ENCODE measurements at places on chromosomes 1 and 21.

GRCh38 chr1:180615493-180616290, 16.1 kb upstream of the XPR1 start:
- DNase-seq = no peak

DNA sequence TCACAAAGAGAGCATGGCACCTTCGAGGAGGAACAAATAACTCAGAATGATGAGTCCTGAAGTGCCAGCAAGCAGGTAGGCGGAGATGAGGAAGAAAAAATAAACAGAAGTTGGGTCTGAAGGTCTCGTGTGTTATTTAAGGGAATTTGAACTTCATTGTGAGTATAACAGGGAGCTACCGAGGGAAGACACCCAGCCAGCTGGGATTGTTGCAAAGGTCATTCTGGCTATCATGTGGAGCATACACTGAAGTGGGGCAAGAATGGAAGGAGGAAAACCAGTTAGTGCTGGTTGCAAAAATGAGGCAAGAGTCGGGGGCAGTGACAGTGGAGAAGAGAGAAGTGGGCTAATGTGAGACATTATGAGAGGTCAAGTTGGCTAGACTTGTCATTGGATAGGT, 53.6 kb upstream of the RAP1A start:
- no peak for DNase-seq

- peak; percentile 40 for DNase-seq
Observed at GRCh38 chr1:110542725-110543124, 23.8 kb upstream of the KCNA10 start.

DNA sequence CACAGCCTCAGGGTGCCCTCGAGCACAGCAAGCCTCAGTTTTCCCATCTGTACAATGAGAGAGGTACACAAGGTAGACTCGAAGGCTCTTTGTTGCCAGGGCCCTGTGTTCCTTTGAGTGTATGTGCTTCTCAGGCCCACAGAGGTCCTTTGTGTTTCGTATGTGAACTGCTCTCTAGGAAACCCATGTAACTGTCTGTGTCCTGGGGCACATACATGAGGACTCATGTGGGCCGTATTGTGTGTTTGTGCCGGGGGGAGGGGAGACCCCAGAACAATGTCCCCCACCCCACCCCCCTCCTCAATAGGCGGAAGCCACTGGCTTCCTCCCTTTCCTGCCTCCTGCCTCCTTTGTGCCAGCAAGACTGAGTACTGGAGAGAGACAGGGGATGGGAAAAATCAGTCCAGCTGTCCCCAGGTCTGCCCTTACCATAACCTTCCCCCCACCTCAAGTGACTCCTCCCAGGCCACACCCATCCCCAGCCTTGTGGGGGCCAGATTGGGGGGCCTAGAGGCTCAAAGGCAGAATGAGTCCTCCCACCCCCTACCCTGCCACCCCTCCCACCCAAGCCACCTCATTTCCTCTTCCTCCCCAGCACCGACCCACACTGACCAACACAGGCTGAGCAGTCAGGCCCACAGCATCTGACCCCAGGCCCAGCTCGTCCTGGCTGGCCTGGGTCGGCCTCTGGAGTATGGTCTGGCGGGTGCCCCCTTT, at the start of gene TIE1:
Gene TIE1, plus strand, starts transcription at position 605 of the 717 bp plus-strand sequence. Its CDS starts 90 bp downstream, at position 695.
- DNase-seq = no peak

DNA sequence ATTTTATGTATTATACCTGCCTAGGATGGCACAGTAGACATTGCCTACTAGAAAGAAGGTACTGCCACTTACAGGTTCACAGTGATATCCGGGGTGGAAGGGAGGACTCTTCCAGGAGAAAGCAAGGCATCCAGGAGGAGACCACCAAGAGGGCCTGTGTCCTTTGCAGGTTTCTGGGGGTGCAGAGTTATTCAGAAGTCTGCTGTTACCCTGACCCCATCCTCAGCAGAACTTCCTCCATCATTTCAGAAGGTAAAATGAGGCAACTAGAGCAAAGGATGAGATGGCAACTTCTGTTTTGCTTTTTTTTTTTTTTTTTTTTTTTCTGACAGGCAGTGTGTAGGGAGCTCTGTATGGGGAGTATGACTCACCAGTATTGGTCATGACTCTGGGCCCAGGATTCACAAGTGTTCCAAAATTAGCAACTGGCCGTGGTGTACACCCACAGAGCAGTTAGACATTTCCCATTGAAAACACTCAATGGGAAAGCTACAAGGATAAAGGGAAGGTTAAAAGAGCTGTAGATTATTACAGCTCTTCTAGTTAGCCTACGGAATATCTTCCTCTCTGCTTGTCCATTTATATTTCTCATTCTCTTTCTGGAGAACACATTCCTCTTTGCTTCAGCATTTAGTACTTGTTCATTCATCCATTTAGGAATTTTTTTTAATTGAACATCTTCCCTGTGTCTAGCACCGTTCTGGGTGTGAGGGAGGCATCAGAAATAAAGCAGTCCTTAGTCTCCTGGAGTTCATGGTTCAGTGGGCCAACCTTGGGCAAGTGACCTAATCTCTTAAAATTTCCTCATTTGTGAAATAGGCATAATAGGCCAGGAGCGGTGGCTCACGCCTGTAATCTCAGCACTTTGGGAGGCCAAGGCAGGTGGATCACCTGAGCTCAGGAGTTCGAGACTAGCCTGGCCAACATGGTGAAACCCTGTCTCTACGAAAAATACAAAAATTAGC, 50.5 kb upstream of the PPP2R5A start:
- DNase-seq = peak; percentile 92

- DNase-seq = no peak
Observed at GRCh38 chr1:93695411-93696005, 13.9 kb upstream of the BCAR3 start.

DNA sequence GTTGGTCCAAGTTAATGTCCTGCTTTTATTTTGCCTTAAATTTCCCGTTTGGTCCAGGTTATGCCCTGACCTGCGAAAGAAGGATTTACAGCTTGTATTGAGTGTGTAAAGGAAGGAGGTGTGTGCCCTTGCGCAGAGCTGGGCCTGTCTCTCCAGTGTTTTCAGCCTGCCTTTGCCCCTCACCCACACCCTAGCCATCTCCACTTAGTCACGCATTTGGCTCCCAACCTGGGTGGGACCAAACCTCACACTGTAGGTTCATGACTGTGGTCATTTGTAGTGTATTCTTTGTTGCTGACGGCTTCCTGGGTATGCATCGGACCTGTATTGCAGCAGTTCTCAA, 572 bp upstream of the SRSF10 start:
- no peak for DNase-seq

GRCh38 chr1:59367301-59368007, 70.6 kb downstream of the FGGY start:
- peak; percentile 88 for DNase-seq

GRCh38 chr1:75795703-75796193, 934 bp upstream of the MSH4 start:
- no peak for DNase-seq

DNA sequence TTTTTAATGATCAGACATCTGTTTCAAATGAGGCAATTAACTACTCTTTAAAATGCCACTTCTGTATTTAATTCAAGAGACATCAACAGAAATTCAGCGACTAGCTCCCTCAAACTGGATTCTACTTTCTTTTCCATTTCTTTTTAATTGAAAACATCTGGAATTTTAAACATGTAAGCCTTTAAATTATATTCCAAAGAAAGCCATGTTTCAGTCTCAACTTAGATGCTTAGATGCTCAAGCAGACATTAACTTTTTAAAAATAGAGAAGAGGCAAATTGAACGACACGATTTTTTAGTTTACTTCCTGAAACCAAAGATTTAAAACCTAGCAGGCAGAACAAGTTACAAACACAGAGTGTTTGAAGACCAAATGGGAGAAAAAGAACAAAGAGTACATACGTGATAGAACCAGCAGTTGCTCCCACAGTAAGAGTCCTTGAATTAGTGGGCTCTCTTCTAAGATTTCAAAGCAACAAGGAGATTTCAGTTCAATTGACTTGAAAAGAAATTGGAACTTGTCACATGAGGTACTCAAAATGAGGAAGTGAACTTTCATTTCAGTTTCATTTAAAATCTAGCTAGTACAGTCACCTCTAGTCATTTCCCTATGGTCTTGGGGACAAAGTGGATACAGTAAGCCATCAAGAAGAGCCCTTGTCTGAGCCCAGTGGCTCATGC, at the start of gene CTSS:
Gene CTSS, minus strand, starts transcription at position 483 of the 681 bp plus-strand sequence. CDS start 1,015 bp downstream, outside the sequence.
- no peak for DNase-seq

DNA sequence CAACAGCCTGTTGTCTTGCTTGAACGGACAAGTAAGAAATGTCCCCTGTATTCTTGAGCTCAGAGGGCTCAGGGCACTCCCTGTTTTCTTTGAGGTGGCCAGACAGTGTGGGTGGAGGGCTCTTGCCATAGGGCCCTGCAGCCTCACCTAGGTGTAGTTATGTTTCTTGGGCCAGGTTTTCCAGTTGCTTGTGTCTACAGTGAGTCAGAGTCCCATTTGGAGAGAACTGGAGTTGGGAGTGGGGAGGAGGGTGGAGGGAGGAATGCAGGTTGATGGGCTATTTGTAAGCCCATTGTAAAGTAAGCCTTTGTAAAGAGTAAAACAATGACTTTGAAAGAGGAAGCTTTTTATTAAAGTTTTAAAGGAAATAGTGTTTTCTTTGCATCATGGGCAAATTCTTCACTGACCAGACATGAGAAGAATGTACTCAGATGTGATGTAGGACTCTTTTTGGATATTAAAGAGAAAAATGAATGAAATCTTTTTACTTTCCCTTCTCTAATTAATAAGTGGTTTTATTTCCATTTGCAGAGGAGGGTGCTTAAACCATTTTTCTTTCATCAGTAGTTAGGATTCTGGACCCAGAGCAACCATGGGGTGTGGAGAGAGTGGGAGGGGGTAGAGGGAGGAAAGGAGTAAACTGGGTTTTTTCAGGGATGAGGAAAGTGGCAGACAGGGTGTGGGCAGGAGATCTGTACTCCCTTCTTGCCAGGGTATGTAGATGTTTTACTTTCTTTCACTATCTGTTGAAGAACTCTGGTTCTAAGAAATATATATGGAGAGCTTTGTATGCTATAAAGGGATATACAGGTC, 45.1 kb upstream of the MACF1 start:
- DNase-seq = peak; percentile 49

GRCh38 chr1:111204201-111204982, 3.9 kb upstream of the DENND2D start:
- DNase-seq = peak; percentile 57

GRCh38 chr1:10651389-10651766, 145.1 kb downstream of the CASZ1 start:
- DNase-seq = no peak

DNA sequence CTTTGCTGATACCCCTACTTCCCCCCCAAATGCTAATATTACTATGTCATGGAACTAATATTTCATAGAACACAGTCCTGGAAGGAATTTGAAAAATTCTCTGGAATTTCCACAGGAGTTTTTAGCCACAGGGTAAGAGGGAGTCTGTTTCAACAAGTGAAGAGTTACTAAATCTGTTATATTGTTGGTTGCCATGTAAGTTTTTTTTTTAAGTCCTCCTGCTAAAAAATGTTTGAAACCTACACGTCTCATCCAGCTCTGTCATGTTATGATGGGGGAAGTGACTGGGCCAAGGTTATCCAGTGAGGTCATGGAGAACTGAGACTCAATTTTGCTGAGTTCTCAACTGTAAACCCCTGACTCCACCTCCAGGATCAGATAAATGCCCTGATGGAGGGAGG, 60.8 kb upstream of the USP24 start:
- DNase-seq = no peak

DNA sequence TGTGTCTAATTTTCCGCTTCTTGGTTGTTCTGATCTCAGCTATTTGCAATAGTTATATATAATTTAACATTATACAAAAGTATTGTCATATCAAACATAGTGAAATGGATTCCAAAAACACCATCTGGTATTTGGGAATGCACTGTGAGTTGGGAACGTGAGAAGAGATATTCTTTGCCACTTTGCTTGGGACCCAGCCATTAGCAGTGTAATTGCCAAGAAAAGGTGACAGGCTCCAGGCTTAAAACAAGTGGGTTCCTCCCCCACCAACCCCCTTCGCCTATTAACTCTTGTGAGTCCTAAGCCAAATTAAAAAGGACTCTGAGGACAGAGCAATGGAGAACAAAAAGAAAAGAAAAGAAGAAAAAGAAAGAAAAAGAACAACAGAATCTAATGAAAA, 186.7 kb upstream of the NFIA start:
- no peak for DNase-seq

DNA sequence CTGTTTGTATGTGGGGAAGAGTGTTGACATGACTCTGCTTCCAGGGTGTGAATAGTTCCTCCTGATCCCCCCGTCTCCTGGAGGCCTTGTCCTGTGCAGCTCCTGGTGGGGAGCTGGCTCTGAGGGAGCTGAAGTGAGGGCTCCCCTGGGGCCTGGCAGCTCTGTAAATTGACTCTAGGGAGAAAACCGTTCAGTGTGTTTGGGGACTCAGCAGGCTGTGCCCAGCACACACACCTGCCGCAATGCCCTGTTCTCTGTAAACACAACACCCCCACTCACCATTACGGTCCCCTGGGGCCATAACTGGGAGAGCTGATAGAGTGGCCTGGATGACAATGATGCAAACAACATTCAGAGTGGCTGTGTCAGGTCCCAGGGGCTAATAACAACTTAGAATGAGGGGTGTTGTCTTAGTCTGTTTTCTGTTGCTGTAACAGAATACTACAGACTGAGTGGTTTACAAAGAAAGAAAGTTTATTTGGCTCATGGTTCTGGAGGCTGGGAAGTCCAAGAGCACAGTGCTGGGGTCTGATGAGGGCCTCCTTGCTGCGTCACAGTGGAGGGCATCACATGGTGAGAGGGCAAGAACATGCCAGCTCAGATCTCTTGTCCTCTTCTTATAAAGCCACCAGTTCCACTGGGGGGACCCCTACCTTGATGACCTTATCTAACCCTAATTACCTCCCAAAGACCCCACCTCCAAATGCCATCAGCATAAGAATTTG, 15.3 kb downstream of the ADORA1 start:
- no peak for DNase-seq

Data from foreskin fibroblast (primary cell).